ENCODE measurements at places on chromosomes 2 and 18.

GRCh38 chr2:105757433-105757832, 12.7 kb downstream of the NCK2 start:
- no peak for DNase-seq

DNA sequence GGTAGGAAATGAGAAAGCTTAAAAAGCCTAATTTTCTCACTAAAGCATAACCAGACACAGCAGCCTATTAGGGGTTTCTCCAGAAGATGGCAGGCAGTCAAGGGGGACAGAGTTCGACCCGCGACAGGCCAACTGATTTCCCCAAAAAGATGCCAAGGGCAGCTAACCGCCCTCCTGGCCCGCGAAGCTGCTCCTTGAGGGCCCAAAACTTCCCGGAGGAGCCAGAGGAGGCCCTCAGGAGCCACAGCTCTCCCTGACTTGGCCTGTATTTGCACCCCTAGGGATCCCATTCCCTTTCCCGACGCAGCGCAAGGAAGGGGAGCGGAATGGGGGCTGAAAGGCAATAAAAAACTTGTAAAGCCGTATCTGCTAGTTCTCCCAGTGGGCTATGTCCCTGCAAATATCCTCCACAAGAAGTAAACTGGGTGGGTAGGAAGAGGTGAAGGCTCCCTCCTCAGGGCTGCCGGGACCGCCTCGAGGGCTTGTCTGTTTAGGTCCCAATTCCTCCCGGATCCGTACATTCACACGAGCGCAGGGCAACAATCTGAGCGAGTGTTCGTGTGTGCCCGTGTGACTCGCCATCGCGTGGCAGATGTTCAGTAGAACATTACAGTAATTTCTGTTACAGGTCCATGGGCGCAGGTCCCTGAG, 756 bp upstream of the NAGK start:
- peak; percentile 54 for DNase-seq

GRCh38 chr18:37443325-37444055, 122.1 kb downstream of the CELF4 start:
- DNase-seq: no peak

- DNase-seq: no peak
Observed at GRCh38 chr2:238059505-238059904, 1.3 kb upstream of the SCLY start.

DNA sequence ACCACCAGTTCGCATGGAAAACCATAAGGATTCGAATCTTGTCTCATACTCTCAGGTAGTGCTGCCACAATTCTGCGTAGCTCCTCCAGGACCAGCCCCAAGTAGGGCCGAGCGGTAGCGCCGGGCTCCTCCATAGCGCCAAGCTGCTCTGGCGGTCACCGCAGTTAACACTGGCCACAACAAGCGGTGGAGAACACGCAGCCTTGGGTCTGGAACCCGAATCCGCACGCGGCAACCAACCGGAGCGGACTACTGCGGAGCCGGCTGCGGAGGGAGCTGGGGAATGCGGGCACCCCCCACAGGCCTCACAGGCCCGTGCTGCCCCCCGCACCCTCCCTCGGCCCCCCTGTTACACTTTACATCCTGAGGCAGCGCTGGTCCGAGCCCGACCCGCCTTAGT, 531.5 kb downstream of the STK39 start:
- DNase-seq: no peak

DNA sequence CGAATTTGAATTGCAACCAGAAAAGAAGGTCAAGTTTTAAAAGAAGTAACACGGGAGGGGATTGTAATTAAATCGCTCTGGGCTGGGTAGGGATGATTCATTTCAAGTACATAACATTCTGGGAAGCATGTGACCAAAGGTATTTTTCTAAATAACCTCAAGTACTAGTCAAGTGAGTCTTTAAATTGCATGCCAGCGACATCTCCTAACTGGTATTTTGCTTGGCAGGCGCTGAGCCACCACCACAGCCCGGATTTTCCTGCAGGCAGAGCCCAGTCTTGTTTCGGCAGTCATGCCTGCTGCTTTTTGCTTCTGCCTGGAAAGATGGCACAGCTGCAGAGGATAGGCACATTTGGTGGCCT, 33.7 kb upstream of the NPAS2 start:
- DNase-seq: peak; percentile 80

- DNase-seq: peak; percentile 18
Observed at GRCh38 chr18:52341608-52342381, 1.8 kb downstream of the DCC start.

DNA sequence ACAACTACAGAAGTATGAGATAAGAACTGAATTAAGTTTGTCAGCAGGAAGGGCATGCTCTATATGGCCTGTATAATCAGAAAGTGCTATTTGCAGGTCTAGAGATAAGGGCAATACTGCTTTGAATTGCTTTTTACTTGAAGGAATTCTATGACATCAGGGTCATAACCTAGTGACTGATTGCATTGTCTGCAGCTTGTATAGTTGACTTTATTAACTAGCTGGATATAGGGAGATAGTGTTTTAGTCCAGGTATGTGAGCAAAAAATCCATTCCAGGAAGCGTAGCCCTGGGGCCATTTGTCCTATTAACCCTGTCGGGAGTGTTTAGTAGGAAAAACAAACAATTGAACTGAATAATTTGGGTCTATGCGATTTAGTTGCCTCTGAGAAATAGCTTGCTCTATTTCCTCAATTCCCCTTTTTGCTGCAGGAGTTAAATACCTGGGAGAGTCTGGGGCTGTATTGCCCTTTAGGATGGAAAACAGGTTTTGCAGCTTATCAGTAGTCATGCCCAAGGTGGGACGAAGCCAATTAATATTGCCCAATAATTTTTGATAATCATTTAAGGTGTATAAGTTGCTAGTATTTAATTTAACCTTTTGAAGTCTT, 30.0 kb downstream of the HTR2B start:
- no peak for DNase-seq

GRCh38 chr2:70133491-70134322, 46.4 kb downstream of the PCBP1 start:
- DNase-seq: no peak

DNA sequence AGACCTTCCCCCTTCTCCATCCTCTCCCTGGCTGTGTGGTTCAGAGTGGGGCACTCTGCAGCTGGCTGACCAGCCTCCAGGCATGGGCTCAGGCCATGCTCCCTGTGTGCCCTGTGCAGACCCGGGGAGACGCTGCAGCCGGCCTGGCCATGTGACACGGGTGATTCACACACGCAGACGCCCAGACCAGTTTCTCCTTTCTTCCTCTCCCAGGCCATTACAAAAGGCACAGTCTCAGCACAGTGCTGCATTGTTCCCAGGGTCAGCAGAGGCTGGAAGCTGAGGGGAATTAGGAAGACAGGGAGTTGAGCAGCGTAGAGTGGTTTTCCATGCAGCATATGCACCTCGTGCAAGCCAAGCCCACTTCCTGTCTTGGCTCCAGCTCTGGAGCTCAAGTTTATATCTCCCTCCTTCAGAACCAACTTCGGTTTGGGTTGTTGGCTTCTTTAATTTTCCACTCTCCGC, 288.5 kb downstream of the TNS1 start:
- peak; percentile 51 for DNase-seq

GRCh38 chr2:206766057-206766930, 888 bp downstream of the FASTKD2 start:
- DNase-seq: no peak

- no peak for DNase-seq
Observed at GRCh38 chr18:28890791-28891190, 713.9 kb upstream of the CDH2 start.

DNA sequence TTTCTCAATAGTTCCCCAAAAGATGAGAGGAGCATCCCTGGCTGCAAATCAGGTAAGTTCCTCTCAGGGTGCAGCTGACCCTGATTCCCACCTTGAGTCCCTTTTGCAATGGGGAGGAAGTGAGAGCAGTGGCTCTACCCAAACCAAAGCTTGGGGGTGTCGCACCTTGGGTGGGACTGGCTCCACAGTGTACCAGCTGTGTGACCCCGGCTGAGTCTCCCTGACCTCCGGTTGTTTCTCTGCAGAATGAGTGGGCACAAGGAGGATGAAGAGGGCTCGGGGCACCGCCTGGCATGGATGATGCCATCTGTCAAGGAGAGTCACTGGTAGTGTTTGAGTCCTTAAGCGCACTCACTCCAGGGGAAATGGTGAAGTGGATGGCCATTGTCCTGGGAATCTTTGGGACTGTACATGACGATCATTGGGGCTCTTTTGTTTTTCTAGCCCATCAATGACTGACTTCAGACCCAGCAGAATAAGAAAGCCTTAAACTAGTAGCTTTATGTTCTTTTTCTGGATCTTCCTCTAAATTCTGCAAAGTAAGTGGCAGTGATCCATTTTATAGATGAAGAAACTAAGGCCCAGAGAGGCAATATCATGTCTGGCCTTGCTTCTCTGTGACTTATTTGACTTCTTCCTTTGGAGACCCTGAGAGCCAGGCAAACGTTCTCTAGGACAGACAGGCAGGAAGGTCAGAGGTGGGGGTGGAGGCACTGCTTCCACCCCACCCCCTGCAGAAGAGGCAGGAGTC, 106.3 kb upstream of the ST3GAL5 start:
- no peak for DNase-seq

DNA sequence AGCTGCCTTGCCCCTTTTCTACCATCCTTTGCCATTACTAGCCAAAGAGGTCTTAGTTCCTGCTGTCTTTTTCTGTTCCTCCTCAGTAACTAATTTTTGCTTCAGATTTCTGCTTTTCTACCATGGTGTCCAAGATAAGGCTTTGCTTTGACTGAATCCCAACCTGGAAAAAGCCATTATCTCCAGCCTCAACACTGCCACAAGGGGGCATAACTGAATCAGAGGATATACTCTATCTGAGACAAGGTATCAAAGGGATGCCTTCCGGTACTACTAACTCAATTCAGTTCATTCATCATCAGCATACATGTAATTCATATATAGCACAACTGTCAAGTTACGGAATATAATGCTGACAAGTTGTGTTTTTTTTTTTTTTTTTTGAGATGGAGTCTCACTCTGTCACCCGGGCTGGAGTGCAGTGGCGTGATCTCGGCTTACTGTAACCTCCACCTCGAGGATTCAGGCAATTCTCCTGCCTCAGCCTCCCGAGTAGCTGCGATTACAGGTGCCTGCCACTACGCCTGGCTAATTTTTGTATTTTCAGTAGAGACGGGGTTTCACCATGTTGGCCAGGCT, 11.4 kb downstream of the OSGEPL1 start:
- DNase-seq: peak; percentile 61

DNA sequence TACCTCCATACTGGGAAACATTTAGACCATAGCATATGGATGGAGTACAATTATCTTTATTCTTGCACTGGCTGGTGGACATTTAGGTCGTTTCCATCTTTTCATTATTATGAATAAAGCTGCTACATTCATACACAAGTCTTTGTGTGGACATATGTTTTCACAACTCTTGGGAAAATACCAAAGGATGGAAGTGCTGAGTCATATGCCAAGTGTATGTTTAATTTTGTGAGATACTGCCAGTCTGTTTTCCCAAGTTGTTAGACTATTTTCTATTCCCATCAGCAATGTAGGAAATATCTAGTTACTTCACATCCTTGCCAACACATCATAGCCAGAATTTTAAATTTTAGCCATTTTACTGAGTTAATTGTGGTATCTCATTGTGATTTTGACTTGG, 91.5 kb downstream of the GALNT13 start:
- no peak for DNase-seq

- no peak for DNase-seq
Observed at GRCh38 chr18:39938676-39939608, 2016.1 kb upstream of the PIK3C3 start.

GRCh38 chr2:221958224-221958623, 340.6 kb downstream of the PAX3 start:
- DNase-seq: no peak

GRCh38 chr2:45120546-45120945, 111.3 kb upstream of the SIX2 start:
- no peak for DNase-seq

- DNase-seq: no peak
Observed at GRCh38 chr2:8061219-8061618, 620.6 kb upstream of the ID2 start.

GRCh38 chr2:96239091-96239490, 26.7 kb downstream of the TMEM127 start:
- DNase-seq: no peak

- DNase-seq: peak; percentile 60
Observed at GRCh38 chr18:5237083-5237722, 40.1 kb upstream of the AKAIN1 start.

GRCh38 chr2:108199726-108200125, 40.0 kb upstream of the SULT1C3 start:
- DNase-seq: no peak

GRCh38 chr2:7378591-7378990, 461.4 kb downstream of the RNF144A start:
- DNase-seq: no peak

DNA sequence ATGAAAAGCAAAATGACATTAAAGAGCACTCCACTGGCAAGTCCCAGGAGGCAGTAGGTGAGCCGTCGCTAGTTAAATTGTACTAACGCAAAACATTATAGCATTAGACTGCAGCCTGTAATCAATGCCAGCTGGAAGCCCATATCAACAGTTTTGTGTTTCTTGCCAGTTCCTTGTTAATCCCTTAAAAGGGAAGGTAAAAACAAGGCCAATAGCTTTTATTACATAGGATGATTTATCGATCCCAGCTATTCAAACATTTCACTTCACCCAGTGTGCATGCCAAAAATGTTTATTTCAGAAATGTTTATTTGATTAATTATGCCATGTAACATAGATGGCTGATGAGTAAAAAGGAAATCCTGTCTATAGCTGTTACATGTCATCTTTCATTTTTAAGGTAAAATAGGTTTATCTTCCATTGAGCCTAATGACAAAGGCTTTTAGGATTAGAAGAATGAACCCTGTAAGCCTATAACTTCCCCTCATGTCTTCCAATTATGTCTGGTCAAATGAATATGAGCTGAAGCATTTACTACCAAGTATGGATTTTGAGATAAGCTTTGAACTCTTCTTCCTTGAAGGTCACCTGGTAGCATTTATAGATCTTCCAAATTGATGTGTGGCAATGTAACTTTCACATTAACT, 591.2 kb downstream of the RNF144A start:
- DNase-seq: no peak

DNA sequence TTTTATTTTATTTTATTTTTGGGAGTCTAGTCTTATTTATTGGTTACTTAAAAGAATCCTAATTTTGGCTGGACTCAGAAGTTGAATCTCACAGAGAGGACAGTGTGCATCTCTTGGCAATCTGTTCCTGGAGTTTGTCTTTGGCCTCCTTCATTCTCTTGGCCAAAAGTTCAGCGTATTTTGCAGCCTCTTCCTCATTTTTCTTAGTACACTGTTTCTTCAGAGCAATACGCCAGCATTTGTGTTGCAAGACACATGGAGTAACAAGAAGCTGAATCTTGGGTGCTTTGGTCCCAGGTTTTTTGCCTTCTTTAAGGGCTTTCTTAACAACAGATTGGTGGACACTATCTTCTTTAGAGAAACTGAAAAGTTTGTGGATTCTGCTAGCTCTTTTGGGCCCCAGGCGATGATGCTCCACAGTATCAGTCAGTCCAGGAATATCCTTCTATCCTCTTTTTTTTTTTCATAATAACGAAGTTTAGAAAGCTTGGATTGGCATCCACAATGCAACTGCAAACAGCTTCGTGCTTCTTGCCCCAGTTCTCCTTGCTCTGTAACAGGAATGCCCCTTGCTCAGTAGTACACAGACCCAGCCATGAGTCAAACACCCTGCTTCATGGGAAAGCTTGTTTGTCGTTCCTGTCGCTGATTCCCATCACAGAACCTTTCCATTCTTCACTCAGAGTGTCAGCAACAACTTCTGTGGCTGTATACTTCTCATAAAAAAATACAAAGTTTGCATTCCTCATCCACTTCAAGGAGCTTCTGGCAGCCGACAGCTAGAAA, 34.8 kb upstream of the RFX8 start:
- DNase-seq: peak; percentile 28

GRCh38 chr2:144054911-144055310, 465.0 kb downstream of the ZEB2 start:
- DNase-seq: no peak

- no peak for DNase-seq
Observed at GRCh38 chr2:120227111-120227991, 4.2 kb upstream of the TMEM185B start.

All from GM03348 (cell line).